ENCODE measurements at places on chromosomes 1 and 21.

DNA sequence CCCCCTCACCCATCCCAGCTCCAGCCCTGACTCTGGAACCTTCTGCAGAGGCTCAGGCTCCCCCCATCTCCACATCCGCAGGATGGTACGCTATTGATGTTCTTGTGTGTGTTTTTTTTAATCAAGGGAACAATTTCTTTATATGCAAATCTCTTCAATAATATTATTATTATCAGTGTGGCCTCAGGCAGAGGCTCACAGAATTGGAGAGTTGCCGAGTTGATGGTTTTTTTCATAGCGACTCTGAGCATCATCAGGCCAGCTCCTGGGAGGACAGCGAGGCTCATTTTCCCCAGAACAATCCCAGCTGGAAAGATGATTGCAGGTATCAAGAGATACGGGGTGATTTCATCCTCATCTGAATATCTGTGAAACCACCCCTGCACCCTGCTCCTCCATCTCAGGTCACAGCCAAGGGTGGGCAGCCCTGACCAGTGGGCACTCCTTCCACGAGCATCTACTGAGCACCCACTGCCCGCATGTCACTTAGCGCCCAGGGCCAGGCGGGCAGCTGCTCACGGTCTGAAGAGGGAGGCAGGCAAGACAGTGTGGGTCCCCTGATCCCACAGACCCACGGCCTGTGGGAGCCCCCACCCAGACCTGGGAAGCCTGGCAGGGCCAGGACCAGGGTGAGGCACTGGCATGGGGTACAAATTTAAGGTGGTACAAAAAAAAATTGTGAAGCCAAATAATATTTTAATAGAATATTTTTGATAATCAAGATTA, 245.6 kb upstream of the VAMP3 start:
- no peak for DNase-seq

DNA sequence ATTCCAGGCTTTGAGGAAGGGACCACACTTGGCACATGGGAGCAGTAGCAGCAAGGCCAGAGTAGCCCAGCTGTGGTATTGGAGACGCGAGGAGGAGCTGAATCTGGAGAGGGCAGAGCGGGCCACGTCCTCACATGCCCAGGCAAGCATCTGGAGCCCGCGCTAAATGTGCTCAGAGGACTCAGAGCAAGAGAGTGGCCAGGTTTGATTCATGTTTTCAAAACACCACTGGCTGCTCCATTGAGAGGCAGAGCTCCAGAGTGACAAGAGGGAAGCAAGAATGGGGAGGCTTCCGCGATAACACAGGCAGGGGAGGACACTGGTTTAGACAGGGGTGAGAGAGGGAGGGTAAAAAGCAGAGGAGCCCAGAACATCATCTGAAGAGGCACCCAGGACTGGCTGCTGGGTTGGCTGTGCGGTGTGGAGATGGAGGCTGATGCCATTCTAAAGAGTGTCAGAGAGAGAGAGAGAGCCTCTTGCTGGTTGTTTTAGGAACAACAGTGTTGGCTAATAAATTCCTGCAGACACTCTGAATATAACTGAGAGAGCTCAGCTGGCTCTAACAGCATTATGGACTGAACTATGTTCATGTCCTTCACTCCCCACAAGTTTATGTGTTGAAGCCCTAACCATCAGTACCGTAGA, 32.3 kb downstream of the RCAN1 start:
- peak; percentile 68 for DNase-seq

- no peak for DNase-seq
Measured at GRCh38 chr1:19739628-19740027, 60.1 kb downstream of the TMCO4 start.

GRCh38 chr1:43834280-43835081, 99.1 kb upstream of the ARTN start:
- DNase-seq: no peak

DNA sequence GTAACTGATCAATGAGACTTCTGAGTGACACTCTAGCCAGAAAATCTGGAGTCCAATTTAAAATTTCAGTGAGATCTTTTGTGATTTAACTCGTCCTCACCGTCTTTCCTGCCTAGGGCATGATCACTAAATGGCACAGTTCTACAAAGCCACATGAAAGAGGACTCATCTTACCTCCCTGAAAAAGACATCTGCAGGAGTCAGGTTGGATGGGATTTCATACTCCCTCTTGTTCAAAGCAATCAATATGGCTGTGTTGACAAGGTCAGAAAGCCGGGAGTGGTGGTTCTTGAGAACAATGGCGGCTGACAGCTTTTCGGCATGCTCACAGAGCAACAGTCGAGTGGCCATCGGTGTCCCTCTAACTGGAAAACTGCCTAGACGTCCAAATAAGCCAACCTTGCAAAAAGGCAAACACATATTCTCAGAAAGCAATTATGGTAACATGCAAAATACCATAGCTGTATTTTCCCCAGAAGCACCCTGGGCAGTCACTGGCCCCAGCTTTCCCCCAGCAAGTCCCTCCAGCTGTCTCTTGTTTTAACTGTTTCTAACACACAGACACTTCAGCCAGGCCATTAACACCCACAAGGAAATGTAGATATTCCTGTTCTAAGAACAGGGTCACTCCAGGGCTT, 36.6 kb upstream of the ACTA1 start:
- no peak for DNase-seq

- DNase-seq: no peak
Measured at GRCh38 chr1:3027611-3028371, 6.5 kb downstream of the ACTRT2 start.

GRCh38 chr1:111967886-111968285, 21.6 kb downstream of the KCND3 start:
- no peak for DNase-seq

DNA sequence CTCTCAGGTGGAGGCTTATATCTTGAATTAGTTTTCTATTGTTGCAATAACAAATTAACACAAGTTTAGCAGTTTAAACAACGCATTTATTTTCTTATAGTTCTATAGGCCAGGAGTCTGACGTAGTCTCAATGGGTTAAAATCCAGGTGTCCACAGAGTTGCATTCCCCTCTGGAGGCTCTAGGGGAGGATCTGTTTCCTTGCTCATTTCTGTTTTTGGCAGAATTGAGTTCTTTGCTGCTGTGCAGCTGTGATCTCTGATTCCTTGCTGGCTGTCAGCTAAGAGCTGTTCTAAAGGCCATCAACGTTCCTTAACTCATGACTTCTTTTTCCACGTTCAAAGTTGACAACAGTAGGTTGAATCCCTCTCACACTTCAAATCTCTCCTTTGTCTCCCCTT, 31.8 kb downstream of the S100A10 start:
- DNase-seq: no peak

DNA sequence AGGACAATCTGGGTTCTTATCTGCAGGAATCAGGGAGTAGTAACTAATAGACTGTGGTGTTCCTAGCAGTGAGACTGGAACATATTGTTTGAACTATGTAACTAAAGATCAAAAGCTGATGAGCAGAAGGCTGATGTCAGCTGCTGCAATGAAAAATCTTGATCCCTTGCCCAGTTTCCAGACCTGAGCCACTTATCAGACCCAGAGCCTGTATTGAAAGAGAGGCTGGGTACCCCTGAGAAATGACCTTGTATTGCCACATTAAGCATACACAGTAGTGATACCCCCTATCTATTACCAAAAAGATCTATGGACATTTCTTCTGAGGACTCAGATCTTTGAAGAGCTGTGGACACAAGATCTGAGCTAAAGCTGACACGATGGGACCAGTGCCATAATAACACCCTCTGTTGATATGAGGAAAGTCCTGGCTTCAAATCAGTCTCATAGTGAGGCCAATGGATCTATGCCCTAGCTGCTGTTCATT, 178.0 kb upstream of the GALNT2 start:
- DNase-seq: no peak

GRCh38 chr21:20618878-20619277, 379.3 kb upstream of the NCAM2 start:
- no peak for DNase-seq

GRCh38 chr1:164560556-164560955, 1.6 kb downstream of the PBX1 start:
- DNase-seq: no peak

GRCh38 chr1:167121375-167122120, 27.7 kb downstream of the STYXL2 start:
- no peak for DNase-seq

DNA sequence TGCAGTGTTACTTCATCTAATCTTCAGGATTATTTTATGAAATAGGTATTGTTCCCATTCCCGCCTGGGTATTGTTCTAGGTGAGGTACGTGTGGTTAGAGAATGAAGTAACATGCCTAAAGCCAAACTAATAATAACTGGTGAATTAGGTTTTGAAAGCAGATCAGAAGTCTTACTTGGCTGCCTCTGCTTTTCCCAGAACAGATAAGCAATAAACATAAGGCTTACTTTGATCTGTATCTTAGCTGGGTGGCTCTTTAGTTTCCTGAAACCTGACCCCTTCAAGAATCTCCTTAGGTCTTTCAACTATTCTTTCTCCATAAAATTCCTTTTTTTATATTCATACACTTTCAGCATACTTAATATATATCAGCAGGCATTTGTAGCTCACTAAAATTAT, 65.3 kb downstream of the VAV3 start:
- DNase-seq: no peak

- no peak for DNase-seq
Measured at GRCh38 chr21:45454926-45455673, 50.1 kb downstream of the COL18A1 start.

GRCh38 chr1:41547336-41547735, 62.9 kb upstream of the EDN2 start:
- no peak for DNase-seq

- no peak for DNase-seq
Measured at GRCh38 chr1:40872276-40872675, 10.1 kb upstream of the CITED4 start.

GRCh38 chr1:43506233-43506632, 24.4 kb upstream of the PTPRF start:
- no peak for DNase-seq

- no peak for DNase-seq
Measured at GRCh38 chr1:212287261-212287895, 2.2 kb downstream of the PPP2R5A start.

DNA sequence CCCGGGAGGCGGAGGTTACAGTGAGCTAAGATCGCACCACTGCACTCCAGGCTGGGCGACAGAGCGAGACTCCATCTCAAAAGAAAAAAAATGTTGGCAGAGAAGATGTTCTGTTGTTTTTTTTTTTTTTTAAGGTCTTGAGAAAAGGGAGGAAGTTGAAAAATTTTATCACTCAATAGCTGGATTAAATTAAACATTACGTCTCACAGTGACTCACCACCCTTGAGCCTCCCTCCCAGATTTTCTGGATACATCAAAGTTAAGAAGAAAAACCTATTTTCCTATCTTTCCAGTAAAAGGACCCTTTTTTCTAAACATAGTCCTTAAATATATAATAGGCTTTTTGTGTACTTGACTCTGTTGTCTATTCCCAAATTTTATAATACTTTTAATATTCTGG, 35.5 kb downstream of the IFNAR1 start:
- no peak for DNase-seq

DNA sequence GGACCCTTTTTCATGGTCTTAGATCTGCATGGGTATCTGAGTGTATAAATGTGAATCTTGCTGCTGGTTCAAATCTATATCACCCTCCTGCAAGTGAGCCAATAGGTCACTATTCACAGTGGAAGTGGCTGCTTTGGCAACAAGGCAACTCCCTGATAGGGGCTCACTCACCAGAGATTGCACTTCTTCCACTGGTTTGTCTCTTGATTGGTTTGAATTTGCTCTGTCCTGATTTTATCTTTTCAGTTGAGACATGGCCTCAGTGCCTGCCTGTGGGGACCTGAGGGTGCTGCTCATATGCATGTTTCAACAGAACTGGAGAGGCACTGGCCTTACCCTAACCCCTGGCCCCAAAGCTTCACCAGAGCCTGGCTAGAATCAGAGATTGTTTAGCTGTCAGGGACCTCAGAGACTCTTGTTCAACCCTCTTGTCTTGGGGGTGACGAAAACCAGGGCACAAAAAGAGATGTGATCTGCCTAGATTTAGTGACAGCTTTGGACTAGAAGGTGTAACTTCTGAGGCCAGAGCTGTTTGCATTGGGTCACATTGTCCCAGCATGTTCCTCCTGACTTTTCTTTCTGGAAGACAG, 16.9 kb downstream of the AVPR1B start:
- no peak for DNase-seq

DNA sequence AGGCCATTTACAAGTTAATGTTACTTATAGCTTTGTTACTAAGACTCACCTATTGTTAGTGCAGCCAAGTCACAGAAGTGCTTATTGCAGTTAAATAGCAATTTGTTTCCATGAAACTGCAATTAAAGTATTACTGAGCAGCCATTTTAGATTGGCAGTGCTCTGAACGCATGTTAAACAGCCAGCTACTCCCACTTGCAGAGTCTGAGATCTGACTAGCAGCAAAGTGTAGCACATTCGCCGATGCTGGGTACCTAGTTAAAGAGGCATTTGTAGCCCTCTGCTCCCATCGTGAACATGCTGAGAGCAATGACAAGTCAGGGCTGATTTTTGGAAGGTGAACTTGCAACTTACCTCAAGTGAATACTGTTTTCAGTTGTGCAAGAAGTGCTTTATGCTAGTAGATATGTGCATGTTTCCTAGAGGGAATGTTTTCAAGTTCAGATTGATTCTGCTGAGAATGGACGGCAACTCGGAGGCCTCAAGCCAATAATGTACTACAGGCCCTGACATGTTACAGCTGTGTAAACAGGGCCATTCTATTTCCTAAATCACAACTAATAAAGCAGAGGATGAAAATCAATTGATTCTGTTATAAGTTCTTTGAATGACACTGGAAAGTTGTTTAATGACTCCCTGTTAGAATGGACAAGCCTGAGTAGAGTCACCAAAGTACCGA, 19.8 kb downstream of the LMO4 start:
- no peak for DNase-seq

DNA sequence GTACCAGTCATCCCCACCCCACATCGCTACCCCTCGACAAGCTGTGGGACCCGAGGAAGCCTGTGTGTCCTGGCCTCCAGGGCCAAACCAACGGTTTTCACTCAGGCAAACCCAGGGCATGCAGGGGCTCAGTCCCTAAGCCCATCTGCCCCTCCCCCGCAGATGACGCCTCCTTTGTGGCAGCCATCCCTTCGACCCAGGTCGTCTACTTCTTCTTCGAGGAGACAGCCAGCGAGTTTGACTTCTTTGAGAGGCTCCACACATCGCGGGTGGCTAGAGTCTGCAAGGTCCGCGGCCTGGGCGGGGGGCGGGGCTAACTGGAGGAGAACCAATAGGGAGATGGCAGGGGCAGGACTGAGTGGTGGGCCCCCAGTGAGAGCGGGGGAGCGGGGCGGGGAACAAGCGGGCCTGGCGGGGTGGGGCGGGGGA, 7.4 kb downstream of the SEMA4A start:
- peak; percentile 73 for DNase-seq

- DNase-seq: no peak
Measured at GRCh38 chr1:246622035-246622652, 55.9 kb downstream of the CNST start.

DNA sequence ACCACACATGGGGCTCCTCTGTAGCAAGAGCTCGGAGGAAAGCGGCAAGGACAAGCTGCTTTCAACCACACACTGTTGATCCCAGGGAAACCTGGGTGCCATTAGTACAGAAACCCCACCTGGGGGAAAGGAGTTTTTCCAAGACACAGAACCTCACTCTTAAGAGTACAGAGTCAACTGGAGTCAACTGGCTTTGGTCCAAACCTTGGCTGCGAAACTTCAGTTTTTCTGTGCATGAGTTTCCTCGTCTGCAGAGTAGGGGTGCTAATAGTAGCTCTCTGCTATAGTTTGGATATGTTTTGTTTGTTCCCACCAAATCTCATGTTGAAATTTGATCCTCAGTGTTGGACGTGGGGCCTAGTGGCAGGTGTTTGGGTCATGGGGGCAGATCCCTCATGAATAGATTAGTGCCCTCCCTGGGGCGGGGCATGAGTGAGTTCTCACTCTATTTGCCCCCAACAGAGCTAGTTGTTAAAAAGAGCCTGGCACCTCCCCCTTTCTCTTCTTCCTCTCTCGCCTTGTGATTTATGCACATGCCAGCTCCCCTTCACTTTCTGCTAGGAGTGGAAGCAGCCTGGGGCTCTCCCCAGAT, 161.1 kb downstream of the PIGK start:
- no peak for DNase-seq

All from GM13976 (cell line).